Right forelimb (tissue), 1 donor: ENCODE measurements at places on chromosomes 7 and 10.

- DNase-seq, result no peak
These were observed 155.4 kb upstream of the CACNA2D1 start for GRCh38 chr7:82598958-82599357.

GRCh38 chr7:73936967-73937366, 76.0 kb downstream of the TMEM270 start:
- DNase-seq, result no peak

DNA sequence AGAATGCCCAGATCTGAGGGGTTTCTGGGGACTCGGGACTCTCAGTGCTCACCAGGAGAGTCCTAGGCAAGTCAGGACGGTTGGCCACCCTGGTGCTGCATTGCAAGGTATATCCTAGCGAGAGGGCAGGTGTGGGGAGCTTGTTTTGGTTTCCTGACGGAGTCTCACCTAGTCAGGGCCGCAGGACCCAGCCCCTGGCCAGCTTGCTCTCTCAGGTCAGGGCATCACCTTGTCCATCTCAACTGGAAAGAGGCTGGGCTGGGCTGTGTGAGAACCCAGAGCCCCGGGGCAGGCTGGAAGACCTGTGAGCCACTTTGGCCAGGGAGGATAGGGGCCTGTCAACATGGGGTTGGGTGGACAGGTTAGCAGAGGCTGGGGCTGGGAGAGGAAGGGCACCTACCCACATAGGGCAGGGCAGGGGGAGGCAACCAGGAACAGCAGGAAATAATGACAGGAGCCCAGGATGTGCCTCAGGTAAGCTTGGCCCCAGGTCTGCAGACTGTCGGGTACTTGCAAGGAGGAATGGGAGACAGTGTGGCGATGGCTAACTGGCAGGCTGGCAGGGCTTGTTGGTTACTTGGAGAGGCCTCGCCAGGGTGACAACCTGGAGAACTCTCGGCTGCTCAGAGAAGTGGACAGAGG, 31.5 kb downstream of the DNAJB12 start:
- no peak for DNase-seq

DNA sequence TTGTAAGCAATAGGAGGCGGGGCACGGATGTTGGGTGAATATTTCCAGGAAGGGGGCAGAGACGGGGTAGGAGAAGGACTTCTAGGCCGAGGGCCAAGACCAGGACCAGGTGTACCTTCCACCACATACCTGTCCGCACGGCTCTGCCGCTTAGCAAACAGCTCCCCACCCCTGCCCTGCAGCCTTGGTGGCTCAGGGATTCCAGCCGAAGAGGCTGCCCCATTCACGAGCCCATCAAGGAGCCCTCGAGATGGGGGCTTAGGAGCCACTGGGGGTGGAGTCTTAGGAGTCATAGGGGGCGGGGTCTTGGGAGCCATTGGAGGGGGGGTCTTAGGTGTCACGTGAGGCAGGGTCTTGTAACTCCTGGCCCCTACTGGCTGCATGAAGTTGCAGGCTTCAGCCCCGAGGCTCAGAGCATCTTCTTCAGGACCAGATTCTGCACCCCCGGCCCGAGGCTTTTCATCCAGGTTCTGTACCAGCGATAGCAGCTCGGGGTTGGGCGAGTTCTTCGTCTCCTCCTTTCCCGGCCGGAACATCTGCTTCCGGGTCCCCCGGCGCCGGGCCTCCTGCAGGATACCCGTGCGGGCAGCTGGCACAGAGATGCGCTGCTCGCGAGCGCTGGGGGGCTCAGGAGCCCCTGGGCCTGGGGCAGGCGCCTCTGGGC, 6.1 kb upstream of the MYOZ1 start:
- DNase-seq, result peak; percentile 80

DNA sequence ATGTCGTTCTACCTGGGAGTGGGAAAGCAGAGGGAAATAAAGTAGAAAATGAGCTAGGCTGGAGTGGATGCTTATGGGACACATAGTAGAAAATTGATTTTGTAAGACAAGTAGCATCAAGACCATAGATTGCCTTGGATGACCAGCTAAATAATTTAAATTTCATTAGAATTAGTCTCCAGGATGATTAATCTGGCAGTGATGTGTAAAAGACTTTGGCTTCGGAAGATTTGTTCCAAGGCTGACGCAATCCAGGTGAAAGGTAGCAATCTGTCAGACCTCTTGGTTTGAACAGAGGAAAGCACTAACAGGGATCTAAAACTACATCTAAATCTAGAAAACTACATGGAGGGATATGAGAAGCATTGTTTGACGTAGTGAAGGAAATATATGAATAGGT, 236.5 kb downstream of the ARL4A start:
- no peak for DNase-seq
